Fibroblast of the aortic adventitia (primary cell): ENCODE measurements at places on chromosomes 7 and 10. TPM values are rescaled to one million over a fixed set of nuclear protein-coding genes. Genes with fewer than 3 reads are reported as not detected.

GRCh38 chr7:123604739-123605138 is 3.1 kb downstream of the ASB15 start:
- DNase-seq = no peak

The ENTPD7 gene
- total RNA-seq = 10.1 and 11.4 TPM in 2 replicates

DNA sequence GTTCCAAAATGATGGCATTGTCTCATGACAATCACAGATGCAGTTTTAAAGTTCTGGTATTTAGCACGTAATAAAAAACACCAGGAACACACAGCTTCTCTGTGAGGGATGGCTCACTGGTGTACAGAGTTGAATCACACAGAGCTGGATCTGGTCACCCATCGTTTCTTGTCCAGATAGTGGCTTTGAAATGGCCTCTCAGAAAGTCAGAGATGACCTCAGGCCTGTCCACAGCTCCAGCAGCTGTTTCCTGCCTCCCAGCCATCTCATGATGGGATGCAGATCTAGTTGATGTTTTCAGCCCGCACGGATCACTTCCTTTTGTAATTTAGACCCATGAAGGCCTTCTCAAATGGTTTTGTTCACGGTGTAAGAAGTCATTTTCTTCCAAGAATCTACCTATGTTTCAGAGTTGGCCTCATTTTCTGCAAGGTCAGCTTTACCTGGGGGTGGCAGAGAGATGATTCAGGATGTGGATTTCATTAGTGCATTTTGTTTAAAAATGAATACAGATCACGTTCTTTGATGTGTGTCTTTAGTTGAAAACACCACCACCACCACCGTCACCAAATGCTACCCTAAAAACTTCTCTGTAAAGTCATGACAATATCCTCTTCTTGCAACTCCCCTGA is 166.2 kb downstream of the SNX10 start:
- DNase-seq = peak; percentile 3

DNA sequence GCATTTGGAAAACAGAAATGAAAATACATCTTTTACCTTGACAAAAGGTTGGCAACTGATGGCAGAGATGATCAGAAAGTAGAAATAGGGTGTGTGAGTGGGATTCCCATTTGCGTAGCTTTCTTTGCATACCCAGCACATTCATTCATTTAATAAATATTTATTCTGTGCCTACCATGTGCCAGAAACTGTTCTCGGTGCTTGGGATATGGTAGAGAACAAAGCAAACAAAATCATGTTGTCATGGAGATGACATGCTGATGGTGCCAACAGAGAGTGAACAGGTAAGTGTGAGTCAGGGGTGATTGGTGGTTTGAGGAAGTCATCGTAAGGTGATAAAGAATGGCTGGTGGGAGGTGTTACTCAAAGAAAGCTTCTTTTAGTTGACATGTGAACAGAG is 45.4 kb downstream of the CACNB2 start:
- no peak for DNase-seq

DNA sequence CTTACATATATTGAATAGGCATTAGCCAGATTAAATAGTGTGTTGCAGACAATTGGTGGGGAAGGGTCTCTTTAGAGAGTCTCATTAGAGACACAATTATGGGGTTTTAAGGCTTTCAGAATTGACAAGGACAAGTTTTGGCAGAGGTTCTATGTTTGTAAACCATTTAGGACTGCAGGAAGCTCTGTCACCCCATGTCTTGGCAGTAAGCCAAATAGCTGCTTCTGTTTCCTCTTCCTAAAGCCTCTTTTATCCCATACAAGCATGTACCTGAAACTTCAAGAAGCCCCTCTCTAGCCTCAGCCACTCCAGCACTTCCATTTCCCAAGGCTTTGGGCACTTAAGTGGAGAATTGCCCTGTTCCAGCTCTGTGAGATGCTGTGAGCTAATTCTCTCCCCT is 21.8 kb upstream of the LRRC4 start:
- peak; percentile 39 for DNase-seq

GRCh38 chr7:105581066-105581811 is at the start of gene EFCAB10:
Gene EFCAB10, minus strand, starts transcription at chr7:105581493. Its CDS starts 30 bp downstream, at chr7:105581463.
- DNase-seq = peak; percentile 30
